Activated naive CD8-positive, alpha-beta T cell treated with anti-CD3 and anti-CD28 coated beads, Interleukin-2, amount 10 ng/mL, durations not matched to agents 7 days and 5 days (primary cell): ENCODE measurements at places on chromosomes 2 and 18.
A peak's percentile ranks its signal among the peaks of the same experiment; 100 is the strongest.

- DNase-seq: no peak
These were observed 48.2 kb upstream of the CTAGE1 start for GRCh38 chr18:22465859-22466457.

- no peak for DNase-seq
These were observed 132.4 kb upstream of the ZNF516 start for GRCh38 chr18:76627444-76627843.

GRCh38 chr2:30226144-30227032, 4.9 kb upstream of the LBH start:
- no peak for DNase-seq

- no peak for DNase-seq
These were observed 43.7 kb downstream of the WIPF1 start for GRCh38 chr2:174553811-174554493.

GRCh38 chr2:230985519-230986231, 10.2 kb upstream of the SPATA3 start:
- no peak for DNase-seq

DNA sequence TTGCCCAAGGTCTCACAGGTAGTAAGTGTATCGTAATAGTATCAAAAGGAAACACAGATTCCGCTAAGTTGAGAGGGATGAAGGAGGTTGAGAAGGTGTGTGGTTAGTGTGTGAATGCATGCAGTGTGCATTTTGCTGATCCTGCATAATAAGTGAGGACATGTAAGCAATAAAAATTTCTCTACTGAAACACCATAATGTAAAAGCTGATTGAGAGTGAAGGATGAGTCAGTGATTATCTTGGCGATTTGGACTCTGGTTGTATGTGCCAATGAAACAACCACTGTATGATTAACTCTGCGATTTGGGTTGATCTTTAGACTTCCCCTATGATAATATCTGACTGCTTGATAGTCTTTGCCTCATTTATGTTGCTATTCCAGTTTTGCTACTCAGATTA, 16.7 kb upstream of the ADGRF3 start:
- no peak for DNase-seq

GRCh38 chr2:73984922-73985307, 205 bp downstream of the TET3 start:
- DNase-seq: peak; percentile 82

DNA sequence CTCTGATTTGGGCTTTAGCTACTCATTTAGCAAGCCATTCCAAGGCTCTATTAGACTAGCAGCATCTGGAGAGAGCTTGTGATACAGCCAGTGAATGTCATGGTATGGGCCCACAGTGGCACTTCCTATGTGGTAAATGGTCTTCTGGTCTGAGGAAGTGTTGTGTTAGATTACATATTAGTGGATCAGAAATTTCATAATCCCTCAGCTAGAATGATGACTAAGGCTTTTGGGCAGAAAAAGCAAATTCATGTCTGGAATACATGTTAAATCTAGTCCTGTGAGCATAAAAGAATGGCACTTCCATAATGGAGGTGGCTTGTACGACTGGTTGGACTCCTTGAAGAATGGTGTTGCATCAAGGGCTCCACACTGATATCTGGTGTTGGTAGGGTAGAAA, 436.8 kb upstream of the CWC22 start:
- no peak for DNase-seq

DNA sequence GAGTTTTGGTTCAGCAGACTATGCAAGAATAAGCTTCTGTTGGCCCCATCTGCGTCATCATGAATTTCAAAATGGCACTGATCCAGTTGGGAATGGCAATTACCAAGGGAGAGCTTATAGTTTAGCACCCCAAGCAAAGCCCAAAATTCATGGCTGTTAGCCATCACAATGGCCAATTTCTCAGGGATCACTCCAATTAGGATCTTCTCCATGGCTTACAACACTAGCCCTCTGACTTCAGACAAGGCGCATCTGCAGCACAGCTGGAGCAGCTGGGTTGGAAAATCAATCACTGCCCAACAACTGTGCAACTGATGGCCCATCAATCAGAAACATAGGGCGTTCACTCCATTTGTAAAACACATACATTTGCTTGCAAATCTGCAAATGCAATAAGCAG, 273.6 kb downstream of the SRBD1 start:
- no peak for DNase-seq

- DNase-seq: no peak
These were observed 56.8 kb downstream of the MYO1B start for GRCh38 chr2:191301971-191302370.

- no peak for DNase-seq
These were observed 138.2 kb upstream of the KCTD1 start for GRCh38 chr18:26686532-26686931.

DNA sequence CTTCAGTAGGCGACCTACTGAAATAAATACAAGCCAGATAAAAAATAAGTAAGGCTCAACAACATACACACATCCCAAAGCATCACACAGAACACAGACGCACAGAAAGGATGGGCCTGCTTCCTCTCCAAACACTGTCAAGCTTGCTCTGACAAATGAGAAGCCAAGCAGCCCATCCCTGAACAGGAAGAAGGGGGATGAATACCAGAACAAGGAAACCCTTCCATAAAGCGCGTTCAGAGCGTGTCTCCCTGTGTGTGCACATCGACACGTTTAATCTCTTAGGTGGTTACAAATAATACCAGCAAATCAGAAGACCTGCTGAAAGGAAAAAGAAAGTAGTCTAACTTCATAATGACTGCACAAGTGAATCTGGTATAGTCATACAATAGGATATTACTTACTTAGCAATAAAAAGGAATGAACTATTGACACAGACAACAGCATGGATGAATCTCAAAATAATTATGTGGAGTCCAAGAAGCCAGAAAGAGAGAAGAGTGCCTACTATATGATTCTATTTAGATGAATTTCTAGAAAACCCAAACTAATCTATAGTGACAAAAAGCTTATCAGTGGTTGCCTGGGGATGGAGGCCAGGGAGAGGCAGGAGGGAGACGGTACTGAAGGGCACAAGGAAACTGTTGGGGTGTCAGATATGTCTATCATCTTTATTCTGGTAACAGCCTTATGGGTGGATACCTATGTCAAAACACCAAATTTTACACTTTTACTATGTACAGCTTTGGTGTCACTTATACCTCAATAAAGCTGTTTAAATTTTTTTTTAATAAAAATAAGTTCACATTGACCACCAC, 26.8 kb downstream of the MBOAT2 start:
- DNase-seq: no peak

GRCh38 chr18:52598921-52599320, 258.9 kb downstream of the DCC start:
- DNase-seq: no peak

GRCh38 chr18:56319953-56320352, 318.4 kb downstream of the TXNL1 start:
- no peak for DNase-seq

GRCh38 chr2:65349863-65350262, 82.5 kb downstream of the SPRED2 start:
- no peak for DNase-seq

GRCh38 chr2:122447237-122447636, 691.8 kb downstream of the TSN start:
- no peak for DNase-seq

GRCh38 chr2:63737081-63737751, 104.5 kb upstream of the UGP2 start:
- no peak for DNase-seq

GRCh38 chr2:163247156-163247846, 408.7 kb upstream of the KCNH7 start:
- no peak for DNase-seq

DNA sequence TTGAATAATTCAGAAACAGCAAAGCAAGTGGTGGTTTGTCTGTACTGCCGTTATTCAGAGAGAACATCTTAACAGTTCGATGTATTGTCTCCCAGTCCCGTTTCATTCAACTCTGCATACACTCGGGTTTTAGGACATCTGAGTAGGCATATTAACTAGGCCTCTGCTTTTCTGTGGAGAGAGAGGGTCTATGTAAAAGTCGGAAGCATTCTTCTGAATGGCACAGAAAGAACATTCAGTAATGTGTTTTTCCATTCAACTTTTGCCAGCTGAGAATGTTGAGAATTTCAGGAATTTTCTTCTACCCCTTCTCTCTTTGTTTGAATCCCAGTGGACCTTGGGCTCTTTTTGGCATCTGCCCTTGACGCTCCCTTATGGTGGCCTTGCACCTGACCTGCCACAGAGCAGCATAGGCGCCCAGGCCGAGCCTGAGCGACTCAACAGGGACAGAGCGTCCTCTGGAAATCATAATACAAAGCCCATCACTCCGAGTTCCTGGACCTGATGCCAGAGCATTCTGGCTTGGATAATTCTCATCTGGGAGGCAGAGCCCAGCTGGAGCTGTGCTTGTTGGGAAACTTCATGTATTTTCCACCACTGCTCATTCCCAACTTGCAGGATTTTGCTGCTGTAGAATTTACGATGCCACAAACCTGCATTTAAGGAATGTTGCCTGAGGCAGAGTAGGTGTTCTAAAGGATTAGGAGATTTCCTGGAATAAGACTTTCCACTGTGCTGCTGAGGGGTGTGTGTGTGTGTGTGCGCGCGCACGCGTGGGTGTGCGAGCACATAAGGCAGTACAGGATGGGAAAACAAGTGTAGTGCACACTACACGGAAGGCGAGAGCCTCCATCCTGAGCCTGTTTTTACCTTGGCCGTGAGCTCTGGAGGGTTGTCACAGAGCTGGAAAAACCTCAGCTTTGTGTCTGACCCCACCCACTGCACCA, 77.2 kb upstream of the TXNDC2 start:
- no peak for DNase-seq

DNA sequence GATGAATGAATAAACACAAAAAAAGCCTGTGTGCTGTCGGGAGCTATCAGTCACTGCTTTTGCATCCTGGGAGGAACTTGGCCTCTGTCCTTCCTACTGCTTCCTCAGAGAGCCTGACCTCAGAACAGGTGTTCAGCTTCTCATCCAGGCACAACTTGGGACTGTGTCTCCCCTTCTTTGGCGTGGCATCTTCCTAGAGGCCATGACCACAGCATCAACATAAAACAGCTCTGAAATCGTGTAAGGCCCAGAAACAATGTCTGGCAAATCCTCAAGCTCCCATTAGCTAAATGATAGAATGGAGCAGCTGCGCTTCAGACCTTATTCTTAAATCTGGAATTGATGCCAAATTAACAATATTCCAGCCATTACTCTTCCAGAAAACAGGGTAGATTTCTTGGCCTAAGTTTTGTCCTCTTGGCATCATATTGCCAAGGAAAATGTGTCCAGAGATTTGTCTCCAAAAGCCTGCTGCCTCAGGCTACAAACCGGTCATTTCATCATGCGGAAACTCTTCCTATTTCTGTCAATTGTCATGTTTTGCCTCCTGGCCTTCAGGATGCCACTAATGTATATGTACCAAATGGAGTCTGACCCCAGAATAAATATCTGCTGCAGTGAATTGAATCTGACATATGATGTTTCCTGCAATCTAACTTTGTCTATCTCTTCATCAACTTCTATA, 53.2 kb upstream of the RAB27B start:
- DNase-seq: no peak
